Brain microvascular endothelial cell (primary cell): ENCODE measurements at places on chromosomes 5 and 9.

DNA sequence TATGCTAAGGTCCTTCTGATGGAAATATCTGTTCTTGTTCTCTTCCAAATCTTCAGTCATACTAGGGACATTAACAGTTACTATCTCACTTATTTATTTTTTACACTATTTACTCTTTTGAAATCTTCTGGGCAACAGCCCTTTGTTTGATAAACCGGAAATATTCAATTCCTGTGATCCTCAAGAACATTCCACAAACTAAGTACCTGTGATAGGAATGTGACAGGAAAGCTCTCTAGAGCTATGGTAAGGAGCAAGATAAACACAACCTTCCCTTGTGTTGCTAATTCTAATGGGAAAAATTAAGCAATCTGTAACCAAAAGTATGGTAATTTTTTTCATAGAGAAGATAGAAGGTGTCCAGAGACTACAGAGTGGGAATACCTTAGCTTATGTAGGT is 22.0 kb upstream of the ANKRD34B start:
- no peak for DNase-seq

DNA sequence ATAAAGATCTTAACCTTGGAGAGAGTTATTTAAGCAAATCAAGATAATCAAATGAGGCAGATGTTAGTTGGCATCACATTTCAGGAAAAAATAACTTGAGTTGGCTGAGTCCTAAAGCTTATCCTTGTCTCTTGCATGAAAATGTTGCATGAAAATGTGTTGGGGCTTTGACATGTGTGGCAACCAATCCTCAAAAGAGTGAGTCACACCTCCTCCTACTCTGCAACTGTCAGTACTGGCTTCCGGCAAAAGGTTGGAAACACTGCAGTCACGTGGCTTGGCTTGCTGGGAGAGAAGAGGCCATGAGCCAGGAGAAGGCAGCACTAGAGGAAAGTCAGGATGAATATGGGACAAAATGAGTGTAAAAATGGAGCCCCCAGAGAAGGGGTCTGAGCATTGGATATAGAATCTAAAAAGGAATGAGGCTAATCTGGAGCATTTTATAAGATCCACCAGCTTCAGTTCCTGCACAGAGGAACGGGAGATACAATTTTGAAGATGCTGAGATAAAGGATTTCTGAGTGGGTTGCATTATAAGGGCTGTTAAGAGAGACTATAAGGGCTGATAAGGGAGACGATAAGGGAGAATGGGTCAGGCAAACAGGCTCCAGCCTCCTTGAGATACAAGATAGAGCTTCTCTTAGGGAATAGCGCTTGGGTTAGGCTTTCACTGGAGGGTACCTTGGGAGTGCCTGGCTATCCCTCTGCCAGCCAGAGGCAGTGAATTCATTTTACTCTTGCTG is 43.1 kb downstream of the SPATA31D1 start:
- peak; percentile 40 for DNase-seq

DNA sequence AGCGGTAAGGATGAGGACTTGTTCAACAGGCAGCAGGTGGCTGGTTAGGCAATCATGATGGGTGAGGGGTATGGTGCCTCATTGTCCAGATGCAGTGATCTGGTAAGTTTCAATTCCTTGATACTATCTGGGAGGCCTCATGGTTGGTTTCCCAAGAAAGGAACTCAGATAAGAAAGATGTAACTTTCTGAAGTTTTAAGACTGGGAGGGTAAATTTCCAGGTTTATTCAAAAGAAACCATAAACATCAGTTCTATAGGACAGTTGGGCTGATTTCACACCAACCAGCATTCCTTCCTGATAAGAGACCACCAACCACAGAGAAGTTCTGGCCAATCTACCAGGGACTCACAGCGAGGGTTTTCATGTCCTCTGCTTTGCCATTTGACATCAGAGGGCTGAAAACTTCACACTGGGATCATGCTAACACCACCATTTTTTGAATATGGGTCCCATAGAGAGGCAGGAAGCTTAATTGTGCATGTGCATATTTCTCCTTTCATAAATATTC is 773 bp upstream of the AGGF1 start:
- DNase-seq: no peak

DNA sequence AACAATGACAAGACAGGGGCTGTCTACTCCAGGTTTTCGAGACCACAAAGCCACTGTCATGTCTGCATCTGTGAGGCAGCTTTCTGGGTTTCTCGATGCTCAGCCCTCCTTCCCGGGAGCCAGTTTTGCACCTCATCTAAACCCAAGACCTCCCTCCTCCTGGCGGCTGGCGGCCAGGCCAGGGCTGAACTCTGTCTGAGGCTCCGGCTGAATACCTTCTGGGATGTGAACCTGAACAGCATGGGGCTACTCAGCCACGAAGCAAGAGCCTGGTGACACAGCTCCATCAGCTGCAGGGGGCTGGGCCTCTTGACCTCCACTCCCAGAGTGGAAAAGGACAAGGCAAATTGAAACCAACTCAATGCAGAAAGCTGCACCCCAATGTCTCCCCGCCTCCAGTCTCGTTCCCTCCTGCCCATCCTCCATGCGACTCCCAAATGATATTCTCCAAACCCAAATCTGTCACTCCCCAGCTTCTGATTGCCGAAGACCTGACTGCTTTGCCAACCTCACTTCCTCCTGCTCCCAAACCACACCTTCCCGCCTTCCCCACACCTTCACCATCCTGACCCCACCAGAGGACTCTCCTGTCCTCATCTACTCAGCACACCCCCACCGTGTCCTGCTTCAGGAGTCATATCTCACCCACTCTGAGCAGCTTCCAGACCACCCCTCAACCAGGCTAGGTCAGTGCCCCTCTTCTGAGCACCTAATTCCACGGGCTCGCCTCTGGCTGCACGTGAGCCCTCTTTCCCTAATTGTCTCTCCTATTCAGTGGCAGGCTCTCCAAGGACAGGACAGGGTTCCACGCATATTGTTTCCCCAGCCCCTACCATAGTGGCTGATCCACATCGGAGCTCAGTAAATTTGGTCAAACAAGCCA is 4.5 kb downstream of the ANKS6 start:
- DNase-seq: no peak
